HFF-Myc (cell line): ENCODE measurements at places on chromosomes 7 and 10.
A peak's percentile ranks its signal among the peaks of the same experiment; 100 is the strongest.

DNA sequence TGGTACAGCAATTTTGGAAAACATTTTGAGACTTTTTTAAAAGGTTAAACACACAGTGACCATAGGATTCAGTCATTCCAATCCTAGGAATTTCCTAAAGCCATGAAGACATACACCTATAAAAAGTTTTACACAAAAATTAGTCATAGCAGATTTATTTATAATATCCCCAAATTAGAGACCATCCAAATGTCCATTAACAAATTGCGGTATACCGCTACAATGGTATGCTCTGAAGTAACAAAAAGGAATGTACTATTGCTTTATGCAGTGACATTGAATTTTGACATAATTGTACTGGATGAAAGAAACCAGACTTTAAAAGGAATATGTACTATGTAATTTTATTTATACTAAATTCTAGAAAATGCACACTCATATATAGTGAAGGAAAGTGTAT, 362.8 kb downstream of the HGF start:
- peak; percentile 21 for DNase-seq

GRCh38 chr10:13219685-13220670, 14.2 kb downstream of the UCMA start:
- peak; percentile 2 for DNase-seq

GRCh38 chr10:120253131-120253530, 203.9 kb upstream of the PLPP4 start:
- no peak for DNase-seq

DNA sequence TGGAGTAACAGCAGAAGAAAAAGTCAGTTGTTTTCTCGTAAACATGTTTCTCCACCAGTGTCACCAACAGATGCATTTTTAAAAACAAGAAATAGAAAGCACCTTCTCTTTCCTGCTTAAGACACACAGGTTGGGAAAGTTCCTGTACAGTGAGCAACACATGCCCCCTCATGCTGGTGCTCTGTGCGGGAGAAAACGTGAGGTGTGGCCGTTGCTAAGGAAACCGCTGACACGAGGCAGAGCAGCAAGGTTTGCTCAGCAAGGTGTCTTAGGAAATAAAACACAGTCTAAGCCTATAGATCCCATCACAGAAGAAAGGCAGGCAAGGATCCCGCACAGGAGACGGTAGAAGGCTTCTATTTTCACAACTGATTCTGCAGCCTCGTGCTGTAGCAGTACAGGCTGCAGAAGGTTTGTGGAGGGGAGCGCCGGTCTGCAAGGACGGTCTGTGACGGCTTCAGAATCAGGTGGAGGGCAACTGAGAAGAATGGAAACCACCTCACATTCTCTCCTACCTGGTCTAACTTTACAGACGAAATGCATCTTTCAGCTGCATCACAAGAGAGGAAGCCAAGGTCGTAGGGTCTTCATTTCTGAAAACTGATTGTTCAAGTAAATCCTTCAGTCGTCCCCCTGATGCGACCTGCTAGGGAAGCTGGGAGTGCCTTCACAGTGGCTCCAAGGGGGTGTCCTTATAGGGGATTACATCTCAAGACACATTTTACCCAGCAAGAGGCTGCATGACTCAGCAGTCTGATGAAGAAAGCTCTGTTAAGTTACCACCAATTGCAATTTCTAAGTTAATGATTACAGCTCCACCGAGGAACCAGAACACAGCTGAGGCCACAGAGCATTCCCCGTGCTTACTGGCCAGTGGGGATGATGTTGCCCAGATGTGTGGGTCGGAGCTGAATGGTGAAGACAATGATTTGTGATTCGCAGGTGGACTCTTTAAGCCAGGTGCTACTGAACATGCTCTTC, 150.7 kb upstream of the KLF14 start:
- no peak for DNase-seq

GRCh38 chr7:105014693-105015389, 836 bp downstream of the KMT2E start:
- no peak for DNase-seq

GRCh38 chr7:1761774-1762173, 91.7 kb downstream of the ELFN1 start:
- DNase-seq: no peak

- DNase-seq: no peak
These were observed 94.0 kb upstream of the LANCL2 start for GRCh38 chr7:55271069-55271626.

DNA sequence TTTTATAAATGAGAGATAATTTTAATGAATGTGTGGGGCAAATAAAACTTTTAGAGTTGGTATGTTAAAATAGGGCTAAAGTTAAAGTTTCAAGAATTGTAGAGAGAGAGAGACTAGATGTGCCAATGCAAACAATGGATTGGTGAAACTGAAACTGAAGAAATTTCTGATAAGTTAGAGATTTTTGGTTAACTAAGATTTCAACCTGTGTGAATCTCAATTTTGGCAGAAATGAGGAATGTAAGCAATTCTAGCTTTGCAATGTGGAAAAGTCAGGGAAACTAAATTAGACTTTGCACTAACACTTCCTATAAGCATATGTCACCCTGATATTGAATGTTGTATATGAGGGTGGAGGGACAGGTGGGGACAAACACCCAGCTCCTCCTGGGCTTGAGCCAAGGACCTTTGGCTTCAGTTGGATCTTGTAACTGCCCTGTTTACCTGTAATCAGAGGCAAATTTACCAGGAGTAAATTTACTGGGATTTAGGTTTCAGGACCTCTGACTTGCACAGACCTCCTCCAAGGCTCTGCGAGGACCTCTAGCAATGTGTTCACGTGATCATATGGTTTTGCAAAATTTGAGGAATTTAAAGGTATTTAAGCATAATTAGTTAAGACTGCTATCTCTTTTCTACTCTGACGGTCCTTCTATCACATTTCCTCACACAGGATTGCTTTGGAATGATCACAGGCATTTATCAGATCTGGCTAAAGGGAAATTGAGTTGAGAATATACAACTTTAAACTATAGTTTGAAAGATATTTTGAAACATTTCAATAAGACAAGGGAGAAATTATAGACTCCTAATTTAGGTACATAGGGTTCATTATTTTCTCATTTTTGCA, 33.1 kb upstream of the RPA3 start:
- no peak for DNase-seq

DNA sequence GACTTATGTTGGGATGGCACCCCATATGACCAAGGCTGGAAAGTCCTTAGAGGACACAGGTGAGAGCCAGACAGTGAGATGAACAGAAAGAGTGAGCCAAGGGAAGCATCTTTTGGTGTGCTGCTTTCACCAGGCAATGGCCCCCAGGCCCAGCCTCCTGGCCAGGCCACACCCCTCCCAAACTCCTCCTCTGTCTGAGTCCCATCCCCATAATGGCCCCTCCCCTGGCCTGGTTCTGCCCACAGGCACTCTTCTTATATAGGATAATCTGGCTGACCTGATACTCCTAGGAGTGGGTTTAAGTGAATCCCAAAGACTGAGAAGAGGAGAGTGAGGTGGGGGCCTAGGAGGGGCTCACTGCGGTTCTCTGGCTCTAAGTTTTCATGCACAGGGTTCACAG, 252.5 kb downstream of the RPS24 start:
- DNase-seq: no peak

DNA sequence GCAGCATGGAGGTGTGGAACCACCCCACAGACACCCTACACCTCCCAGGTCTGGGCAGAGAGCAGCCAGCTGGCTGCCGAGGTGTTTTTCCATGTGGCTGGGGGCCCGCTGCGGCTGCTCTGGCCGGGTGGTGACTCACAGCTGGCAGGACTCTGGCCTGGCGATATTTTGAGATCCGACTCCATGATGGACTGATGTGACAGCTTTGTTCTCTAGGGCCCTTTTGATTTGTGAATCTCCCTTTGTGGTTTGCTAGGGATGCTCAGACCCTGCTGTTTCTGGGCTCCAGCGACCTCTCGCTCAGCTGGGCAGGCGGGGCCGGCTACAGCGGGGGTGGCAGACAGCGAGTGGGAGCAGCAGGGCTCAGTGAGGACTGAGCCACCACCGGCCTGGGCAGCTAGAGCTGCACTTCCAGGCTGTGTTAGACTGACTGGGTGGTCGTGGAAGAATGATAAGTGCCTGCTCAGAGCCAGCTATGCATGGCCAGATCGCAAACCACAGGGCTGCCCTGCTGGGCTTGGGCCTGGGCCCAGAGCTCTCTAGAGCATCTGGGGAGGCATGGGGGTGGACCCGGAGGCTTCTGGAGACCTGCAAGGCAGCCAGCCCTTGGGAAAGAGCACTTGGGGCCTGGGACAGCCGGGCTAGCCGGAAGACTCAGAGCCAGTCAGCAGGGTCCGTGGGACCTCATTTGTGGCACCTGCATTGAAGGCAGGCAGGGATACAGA, 46.2 kb upstream of the GDF10 start:
- no peak for DNase-seq

GRCh38 chr10:48639632-48640031, 34.8 kb upstream of the ARHGAP22 start:
- DNase-seq: no peak

- no peak for DNase-seq
These were observed 48.5 kb downstream of the ZNF467 start for GRCh38 chr7:149724661-149725425.

DNA sequence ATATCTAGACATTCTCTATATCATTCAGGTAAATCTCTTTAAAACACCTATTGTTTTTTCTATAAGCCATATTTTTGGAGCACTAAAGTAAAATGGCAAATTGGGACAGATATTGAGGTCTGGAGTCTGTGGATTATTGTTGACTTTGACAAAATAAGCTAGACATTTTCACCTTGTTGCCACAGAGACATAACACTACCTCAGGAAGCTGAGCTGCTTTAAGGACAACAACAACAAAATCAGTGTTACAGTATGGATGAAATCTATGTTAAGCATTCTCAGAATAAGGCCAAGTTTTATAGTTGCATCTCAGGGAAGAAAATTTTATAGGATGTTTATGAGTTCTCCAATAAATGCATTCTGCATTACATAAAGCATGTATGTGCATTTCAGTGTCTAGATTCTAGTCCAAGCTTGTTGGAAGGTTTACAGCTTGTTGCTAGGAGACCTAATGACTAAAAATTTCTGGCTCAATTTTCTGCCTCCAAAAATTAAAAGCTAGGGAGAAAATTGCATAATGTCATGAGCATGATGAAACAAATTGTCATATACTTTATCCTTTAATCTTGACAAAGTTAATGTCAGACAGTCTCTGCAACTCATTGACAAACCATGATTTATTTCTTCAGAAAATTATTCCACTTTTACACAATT, 18.3 kb downstream of the LIPM start:
- peak; percentile 37 for DNase-seq

DNA sequence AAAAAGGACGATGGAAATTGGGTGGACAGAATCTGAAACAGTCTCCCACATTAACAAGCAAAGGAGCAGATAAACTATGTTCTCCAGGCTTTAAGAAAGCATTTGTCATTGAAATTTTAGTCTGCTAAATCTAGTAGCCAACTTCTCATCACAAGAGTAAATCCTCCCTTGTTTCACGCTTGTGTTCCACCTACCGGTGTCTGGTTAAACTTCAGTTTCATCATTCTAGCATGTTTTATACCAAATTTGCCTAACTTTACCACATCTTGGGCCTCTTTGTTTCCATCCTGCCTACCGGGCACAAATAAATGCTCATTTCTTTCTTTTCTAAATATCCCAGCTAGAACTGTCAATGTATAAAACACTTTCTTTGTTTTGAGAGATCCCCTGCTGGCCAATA, 5.8 kb downstream of the LIPA start:
- no peak for DNase-seq

GRCh38 chr10:132656283-132657126, 118.9 kb downstream of the INPP5A start:
- no peak for DNase-seq

GRCh38 chr10:52318822-52319464, 4.9 kb downstream of the DKK1 start:
- peak; percentile 90 for DNase-seq

DNA sequence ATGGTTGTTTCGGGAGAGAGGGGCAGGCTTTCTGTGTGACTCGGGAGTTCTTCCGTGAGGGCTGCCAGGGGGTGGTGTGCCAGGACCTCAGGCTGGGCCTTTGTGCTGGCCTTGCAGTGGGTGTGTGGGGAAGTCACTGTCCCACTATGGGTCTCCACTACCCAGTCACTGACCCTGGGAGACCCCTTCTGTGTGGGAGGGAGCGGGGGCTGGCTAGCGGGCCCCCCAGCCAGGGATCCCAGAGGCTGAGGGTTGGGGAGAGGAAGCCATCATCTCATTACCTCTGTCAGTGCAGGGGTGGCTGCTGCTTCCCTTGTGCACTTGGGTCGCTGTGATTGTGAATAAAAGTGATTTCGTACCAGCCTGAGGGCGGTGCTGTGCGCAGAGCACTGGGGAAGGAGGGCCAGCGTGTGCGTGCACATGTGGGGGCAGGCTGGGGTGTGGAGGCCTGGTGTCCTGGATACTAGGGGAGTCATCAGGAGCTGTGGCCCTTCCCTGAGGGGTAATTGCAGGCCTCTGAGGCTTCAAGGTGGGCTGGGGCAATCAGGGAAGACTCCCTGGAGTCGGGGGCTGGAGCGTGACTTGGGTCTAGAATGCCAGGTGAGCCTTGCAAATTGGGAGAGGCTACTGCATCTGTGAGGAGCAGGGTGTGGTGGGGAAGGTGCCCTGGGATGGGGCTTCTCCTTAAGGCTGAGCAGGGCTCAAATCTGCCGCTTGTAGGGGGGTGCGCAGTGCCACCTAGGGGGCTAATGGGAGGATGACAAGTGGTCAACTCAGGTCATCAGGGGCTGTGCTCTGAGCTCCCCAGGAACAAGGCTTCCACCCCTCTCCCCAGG, 98.9 kb downstream of the NEURL1 start:
- DNase-seq: no peak

DNA sequence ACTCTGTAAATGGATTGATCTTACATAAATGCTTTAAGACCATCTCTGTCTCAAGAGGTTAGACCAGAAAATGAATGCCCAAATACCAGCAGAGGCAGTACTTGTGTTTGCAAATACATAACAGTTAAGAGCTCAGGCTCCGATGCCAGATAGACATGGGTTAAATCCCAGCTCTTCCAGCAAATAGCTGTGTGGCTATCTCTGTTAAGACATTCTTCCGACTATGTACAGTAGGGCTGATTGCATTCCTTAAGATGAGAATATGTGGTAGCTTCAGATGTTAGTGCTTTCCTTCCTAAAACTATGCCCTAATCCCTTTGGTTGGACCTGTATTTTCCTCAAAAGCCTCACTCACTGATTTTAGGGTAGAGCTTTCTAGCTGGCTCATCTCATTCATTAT, 2.2 kb downstream of the IDE start:
- DNase-seq: no peak
